Activated effector memory CD4-positive, alpha-beta T cell treated with Interleukin-2 at 50 U/mL for 16 hours (primary cell): ENCODE measurements at places on chromosomes 11 and 22.

- peak; percentile 44 for DNase-seq
Measured at GRCh38 chr22:39144101-39144767, 8.2 kb downstream of the CBX7 start.

- DNase-seq, result no peak
Measured at GRCh38 chr22:22362936-22363335, 118.3 kb downstream of the VPREB1 start.

DNA sequence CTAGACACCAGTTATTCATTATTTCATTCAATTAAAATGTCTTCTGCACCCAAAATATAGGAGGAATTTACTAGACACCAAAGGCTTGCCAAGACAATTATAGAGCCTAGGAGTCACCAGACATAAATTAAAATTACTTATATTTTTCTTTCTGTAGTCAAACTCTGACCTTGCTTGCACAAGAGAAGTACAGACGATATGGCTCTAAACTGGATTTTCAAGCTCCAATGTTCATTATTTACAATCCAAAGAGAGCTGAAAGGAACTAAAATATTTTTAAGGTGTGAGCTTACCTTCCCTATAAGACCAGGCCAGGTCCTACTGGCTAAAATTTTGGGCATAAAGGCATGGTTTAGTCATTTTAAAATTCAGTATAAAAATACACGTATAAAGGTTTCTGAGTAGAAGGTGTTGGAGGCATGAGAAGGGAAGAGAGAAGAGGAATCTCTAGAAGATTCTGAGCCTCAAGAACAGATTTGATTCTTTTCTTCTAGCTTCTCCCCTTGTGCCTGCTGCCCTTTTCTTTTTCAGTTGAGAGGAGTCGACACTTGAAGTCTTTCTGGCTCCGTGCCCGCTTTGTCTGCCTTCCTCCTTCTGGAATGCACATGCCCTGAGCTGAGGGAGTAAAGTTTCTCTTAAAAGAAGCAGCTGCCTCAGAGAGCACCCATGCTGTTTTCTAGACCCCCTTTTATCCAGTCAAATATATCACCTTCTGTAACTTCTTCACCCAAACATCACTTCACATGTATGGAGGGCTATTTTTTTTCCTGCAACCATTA is 13.5 kb downstream of the C11orf97 start:
- no peak for DNase-seq

GRCh38 chr22:44664149-44664548 is 37.9 kb upstream of the PRR5 start:
- peak; percentile 44 for DNase-seq

DNA sequence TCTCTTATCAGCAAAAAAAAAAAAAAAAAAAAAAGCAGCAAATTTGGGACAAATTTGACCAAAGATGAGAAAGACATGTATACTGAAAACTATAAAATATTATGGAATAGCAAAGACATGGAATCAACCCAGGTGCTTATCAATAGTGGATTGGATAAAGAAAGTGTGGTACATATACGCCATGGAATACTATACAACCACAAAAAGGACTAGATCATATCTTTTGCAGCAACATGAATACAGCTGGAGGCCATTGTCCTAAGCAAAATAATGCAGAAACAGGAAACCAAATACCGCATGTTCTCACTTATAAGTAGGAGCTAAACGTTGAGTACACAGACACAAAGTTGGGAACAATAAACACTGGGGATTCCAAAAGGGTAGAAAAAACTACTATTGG is 1.8 kb upstream of the RNF141 start:
- DNase-seq, result no peak
